PC-9 (cell line): ENCODE measurements at places on chromosomes 7 and 10. TPM values are rescaled to one million over a fixed set of nuclear protein-coding genes. Genes with fewer than 3 reads are reported as not detected.
A peak's percentile ranks its signal among the peaks of the same experiment; 100 is the strongest.

GRCh38 chr10:34650156-34650555, 164.9 kb downstream of the PARD3 start:
- no peak for DNase-seq

ST7 gene
- 16.3 and 25.8 TPM in 2 replicates for total RNA-seq

LRRC18 gene
- not detected in 2 replicates for total RNA-seq

GRCh38 chr7:43118313-43118712, 5.9 kb downstream of the HECW1 start:
- no peak for DNase-seq

DNA sequence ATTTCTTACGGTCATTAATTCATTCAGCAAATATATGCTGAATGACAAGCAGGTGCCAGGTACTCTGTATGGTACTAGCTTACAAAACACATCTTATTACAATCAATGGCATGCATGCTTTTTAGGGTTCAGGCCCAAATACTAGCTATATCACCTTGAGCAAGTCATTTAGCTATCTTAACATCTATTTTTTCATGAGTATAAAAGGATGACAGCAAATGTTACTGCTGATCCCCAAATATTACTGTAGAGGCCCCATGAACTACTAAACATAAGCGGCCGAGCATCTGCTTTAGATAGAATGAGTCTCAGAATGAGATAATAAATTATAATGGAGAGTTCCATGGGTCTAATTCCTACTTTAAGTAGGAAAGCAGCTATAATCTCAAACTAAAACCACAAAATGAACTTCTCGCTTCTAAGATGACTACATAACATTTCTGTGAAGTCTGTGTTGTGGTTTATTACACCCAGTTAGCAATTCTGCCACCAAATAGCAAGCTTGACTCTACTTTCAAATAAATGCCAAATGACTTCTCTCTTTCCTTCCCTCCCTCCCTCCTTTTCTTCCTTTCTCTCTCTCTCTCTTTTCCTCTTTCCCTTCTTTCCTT, 113.7 kb upstream of the LRRN3 start:
- DNase-seq: no peak

MKI67 gene
- total RNA-seq: 75.2 and 114 TPM in 2 replicates

DNA sequence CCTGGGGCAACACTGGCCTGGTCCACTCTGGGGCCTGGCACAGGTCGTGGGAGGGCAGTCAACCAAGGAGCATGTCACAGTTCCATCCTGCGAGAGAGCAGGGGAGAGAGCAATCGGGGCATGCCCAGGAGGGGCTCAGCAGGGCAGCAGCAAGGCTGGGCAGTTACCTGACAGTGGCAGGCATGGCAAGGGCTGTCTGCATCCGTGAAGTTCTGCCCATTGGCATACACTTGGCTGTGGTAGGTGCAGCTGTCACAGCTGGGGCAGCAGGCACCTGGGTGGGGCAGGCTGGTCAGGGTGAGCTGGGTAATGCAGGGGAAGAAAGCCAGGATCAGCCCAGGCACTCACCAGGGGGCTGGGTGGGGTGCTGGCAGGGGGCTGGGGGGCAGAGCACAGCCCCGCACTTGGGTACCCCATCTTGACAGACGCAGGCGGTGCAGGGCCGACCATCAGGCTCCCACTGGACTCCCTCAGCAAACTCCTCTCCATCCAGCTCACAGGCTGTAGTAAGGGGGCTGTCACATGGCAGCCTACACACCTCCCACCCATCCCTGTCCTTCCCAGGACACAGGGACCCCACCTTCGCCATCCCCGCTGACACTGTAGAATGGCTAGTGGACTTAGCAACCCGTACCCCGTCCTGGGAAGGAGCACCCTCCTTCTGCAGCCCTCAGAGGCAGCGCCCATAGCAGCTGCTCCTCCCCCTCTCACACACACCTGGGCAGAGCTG, 17.8 kb downstream of the KCP start:
- peak; percentile 75 for DNase-seq

GRCh38 chr7:1090686-1091643, 3.1 kb downstream of the GPER1 start:
- DNase-seq: no peak

- no peak for DNase-seq
Observed at GRCh38 chr7:154746571-154747360, 256.2 kb downstream of the PAXIP1 start.

DNA sequence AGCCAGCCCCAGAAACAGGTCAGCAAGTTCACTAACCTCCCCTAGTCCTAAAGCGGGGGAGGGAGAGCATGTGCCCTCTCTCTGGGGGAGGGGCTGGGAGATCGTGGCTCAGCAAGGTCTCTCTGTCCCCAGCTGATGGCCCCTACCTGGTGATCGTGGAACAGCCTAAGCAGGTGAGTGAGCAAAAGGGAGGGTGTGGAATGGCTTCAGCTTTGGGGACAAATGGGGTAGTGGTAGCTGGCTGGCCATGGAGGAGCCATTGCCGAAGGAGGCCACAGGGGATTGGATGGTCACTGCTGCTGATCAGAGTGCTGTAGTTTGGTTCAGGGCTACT, 779 bp downstream of the NFKB2 start:
- no peak for DNase-seq

GRCh38 chr7:5754981-5755599, 26.4 kb downstream of the RNF216 start:
- no peak for DNase-seq

GRCh38 chr7:150975536-150976319, 2.4 kb downstream of the KCNH2 start:
- no peak for DNase-seq

CALCR gene
- total RNA-seq: not detected in 2 replicates

PTER gene
- total RNA-seq: 20.6 and 36.1 TPM in 2 replicates

EEF1AKMT2 gene
- total RNA-seq: 16.4 and 18.4 TPM in 2 replicates

CXCL12 gene
- not detected in 2 replicates for total RNA-seq

GIMAP5 gene
- not detected in 2 replicates for total RNA-seq

GRCh38 chr7:134245253-134245652, 71.5 kb downstream of the SLC35B4 start:
- DNase-seq: no peak

HDAC9 gene
- total RNA-seq: 14.7 TPM in 2 replicates

GRCh38 chr7:23335621-23336020, 36.5 kb downstream of the MALSU1 start:
- DNase-seq: no peak

GRCh38 chr10:122267849-122268737, 3.0 kb upstream of the BTBD16 start:
- peak; percentile 38 for DNase-seq

TCAF1 gene
- 41.5 and 44.6 TPM in 2 replicates for total RNA-seq

UBE3C gene
- total RNA-seq: 71.0 and 77.6 TPM in 2 replicates

DNA sequence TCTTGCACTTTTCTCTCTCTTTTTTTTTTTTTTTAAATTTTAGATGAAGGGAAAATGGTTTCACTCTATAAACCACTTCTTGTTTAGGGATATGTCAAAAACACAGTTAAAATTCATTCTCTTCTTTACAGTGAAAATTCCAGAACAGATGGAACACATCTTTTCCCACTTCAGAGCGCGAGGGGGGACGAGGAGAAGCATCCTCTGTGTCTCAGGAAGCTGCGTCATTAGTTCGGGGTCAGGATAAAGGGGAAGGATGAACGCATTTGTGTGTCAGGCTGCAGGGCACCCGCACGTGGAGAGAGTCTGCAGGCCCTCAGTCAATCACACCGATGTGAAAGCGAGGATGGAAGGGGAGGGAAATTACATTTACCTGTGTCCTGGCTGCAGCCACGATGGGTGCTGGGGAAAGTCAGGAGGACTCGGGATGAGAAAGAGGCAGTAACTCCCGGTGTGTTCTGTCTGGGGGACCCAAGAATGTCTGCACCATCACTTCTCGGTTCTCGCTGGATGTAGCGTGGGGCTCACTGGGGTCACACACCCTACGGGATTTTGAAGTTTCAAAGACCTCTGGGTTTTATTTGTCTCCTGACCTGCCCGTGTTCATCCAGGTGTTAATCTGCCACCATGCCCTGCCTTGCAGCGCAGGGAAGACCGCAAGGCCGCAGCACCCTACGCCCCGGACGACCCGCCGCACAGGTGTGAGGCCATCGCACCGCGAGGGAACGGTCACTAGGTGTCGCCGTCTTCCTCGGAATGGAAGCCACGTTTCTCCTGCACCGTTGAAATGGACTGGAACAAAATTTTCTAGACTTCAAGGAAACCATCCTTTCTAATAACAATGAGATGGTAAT, 66.7 kb upstream of the PITRM1 start:
- no peak for DNase-seq
